Neural crest cell (in vitro differentiated cells): ENCODE measurements at places on chromosomes 12 and 14.

- H3K4me1 ChIP-seq, result peaks cover 5% of the 10 kb centered on the region
- H3K27ac ChIP-seq, result no peak overlapping the region
- H3K4me3 ChIP-seq, result no peak overlapping the region
- no peaks in the 10 kb centered on the region for H3K27me3 ChIP-seq
- DNase-seq, result no peak
- H3K36me3 ChIP-seq, result no peaks in the 10 kb centered on the region
Measured at GRCh38 chr14:46582826-46583225, 68.8 kb downstream of the RPL10L start.

GRCh38 chr14:69719501-69719951, 47.4 kb upstream of the SRSF5 start:
- no peak overlapping the region for H3K27ac ChIP-seq
- H3K4me3 ChIP-seq, result no peak overlapping the region
- DNase-seq, result no peak
- H3K27me3 ChIP-seq, result no peaks in the 10 kb centered on the region
- peaks cover 2% of the 10 kb centered on the region for H3K4me1 ChIP-seq
- H3K36me3 ChIP-seq, result peaks cover 3% of the 10 kb centered on the region

DNA sequence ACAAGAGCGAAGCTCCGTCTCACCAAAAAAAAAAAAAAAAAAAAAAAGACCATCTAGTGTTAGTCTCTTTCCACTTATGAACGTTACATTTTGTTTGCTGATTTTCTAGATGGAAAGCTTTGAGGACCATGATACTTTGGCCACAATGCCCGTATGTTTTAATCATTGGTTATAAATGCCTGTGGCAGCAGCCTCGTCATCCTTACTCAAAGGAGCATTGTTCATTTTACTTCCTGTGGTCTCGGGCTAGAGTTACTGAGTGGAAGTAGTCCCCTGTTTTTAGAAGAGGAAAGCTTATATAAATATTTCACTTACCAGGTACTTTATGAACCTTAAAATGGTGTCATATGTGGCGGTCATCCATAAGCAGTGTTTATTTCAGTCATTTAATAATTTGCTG, 359.9 kb downstream of the AEBP2 start:
- no peaks in the 10 kb centered on the region for H3K27me3 ChIP-seq
- DNase-seq, result no peak
- no peaks in the 10 kb centered on the region for H3K36me3 ChIP-seq
- no peak overlapping the region for H3K4me3 ChIP-seq
- peak overlapping the region; percentile 38 for H3K27ac ChIP-seq

DNA sequence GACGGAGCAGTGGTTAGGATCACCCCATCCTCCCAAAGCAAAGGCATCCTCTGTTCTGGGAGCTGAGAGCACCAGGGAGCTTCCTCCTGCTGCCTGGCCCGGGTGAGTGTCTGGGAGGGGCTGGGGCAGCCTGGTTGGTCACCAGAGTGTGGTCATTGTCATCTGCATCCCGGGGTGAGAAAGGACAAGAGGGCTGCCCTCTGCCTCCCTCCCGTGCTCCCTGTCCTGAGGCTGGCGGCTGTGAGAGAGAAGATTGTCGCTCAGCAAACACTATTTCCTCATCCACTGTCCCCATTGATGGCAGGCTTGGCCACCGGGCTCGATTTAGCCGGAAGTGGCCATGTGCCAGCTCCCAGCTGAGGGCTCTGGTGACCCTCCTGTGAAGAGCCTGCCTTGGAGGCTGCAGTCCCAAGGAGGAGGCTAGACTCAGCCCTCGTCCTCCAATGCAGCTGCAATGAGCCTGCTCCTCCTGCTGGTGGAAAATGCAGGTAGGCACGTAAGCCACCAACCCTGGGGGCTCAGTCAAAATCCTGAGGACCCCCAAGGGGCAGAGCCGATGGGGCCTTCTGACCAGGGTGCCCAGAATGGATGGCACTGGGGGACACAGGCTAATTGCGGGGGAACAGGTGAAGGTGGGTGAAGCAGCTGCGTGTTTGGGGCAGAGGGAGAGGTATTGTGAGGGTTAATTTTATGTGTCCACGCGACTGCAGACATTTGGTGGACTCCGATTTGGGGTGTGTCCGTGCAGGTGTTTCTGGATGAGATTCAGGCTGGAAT, 155.7 kb downstream of the KIF26A start:
- no peak overlapping the region for H3K27ac ChIP-seq
- H3K27me3 ChIP-seq, result no peaks in the 10 kb centered on the region
- H3K4me1 ChIP-seq, result peaks cover 18% of the 10 kb centered on the region
- H3K4me3 ChIP-seq, result no peak overlapping the region
- no peaks in the 10 kb centered on the region for H3K36me3 ChIP-seq

GRCh38 chr12:47722136-47722834, 3.0 kb downstream of the ENDOU start:
- no peak overlapping the region for H3K4me3 ChIP-seq
- no peak overlapping the region for H3K27ac ChIP-seq
- DNase-seq, result no peak
- H3K4me1 ChIP-seq, result peaks cover 16% of the 10 kb centered on the region

GRCh38 chr12:63811334-63811733, 31.6 kb downstream of the RXYLT1 start:
- no peak for DNase-seq
- H3K27me3 ChIP-seq, result no peaks in the 10 kb centered on the region
- no peaks in the 10 kb centered on the region for H3K36me3 ChIP-seq
- no peak overlapping the region for H3K4me3 ChIP-seq
- no peak overlapping the region for H3K27ac ChIP-seq

DNA sequence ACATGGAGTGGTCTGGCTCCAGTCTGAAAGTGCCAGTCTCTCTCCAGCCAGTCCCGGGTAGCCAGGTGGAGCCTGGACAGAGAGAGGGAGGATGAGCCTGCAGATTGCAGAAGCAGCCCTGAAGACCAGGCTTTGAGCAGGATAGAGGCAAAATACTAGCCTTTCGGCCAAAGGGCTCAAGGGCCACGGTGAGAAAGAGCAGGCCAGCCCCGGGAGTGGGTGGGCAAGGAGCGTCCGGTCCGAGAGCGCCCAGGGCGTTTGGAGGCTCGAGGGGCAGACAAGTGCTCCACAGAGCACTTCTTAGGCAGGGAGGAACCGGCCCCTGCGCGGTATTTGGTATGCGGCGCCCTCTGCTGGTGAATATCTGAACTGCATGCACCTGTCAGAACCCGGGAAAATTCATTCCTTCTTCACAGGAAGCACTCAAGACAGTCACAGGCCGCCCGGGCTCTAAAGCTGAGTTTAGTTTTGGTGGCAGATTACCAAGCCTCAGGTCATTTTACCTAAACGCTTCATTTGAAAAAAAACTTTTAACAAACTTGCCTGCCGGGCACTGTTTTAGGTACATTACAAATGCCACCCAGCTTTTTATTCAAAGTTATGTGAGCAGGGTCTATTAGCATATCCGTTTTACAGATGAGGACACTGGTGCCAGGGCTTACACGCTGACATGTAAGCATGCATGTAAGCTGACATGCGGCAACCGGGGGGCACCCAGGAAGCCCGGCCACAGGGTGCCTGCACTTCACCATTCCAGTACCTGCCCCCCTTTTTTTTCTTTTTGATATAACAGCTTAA, 21.0 kb upstream of the PSMC1 start:
- H3K27ac ChIP-seq, result no peak overlapping the region
- H3K4me1 ChIP-seq, result no peaks in the 10 kb centered on the region
- peak; percentile 81 for DNase-seq
- peaks cover 5% of the 10 kb centered on the region for H3K36me3 ChIP-seq
- peaks cover 33% of the 10 kb centered on the region for H3K27me3 ChIP-seq
